ENCODE measurements at places on chromosomes 11 and 22.
A peak's percentile ranks its signal among the peaks of the same experiment; 100 is the strongest.

- peak; percentile 53 for DNase-seq
Observed at GRCh38 chr11:36540998-36541397, 26.8 kb upstream of the RAG1 start.

DNA sequence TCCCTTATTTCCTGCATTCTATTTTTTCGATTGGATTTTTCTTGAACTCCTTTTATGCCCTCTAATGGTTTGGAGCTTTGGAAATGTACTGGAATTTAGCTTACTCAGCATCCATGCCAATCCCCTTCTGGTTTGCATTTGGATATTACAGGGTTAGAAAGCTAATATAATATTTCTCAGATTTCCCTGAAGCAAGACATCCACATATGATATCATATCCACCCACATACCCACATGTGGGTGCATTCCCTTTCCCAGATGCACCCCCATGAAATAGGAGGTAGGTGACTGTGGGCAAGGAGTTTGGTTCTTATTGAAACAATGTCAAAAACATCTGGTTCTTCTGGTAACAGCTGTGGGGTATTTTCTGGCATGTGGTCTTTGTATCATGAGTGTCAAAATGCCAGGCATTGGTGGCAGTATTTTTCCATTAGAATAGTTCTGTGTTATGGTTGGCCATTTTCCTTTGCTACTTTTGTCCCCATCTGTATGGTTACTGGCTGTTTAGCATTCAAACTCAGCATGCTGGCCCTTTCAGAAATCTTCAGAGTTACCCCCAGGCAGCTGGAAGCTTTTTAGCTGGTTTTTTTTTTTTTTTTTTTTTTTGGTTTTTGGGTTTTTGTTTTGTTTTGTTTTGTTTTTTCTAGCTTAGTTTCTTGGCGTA, 32.7 kb upstream of the DDX10 start:
- no peak for DNase-seq

- DNase-seq, result no peak
Observed at GRCh38 chr22:45910928-45911467, 66.0 kb downstream of the WNT7B start.

- DNase-seq, result no peak
Observed at GRCh38 chr22:37275622-37276021, 6.7 kb upstream of the CYTH4 start.

GRCh38 chr11:75301131-75301530, 50.3 kb downstream of the ARRB1 start:
- DNase-seq, result no peak

DNA sequence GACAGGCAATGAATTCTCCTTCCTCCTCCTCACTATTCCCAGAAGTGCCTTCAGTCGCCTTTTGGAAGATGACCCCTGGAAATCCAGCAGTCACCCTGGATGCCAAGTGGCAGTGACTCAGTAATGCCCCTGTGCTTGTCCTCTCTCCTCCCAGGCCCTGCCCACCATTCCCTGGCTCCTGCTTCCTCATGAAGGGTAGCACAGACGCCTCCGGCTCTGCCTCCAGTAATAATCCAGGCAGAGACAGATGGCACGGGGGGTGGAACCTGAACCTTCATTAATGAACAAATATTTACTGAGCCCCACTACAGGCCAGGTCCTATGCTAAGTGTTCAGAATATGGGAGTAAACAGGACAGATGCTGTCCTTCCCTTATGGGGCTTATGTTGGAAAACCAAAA, 23.2 kb downstream of the SYT13 start:
- DNase-seq, result no peak

DNA sequence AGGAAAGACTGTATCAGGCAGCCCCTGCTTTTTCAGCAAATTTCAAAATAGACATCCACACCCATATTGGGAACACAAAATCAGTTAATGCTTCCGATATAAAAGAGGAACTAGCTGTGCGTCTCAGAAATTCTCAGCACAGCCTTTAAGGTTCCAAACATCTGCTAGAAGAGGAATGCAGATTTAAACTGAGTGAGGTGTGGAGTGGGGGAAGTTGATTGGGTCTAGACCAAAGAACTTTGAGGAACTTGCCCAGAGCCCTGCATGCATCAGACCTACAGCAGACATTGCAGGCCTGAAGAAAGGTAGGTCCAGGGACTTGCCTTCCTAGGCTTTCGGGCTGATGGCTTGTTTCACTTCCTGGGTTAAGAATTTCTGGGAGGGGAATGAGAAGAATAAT, at the start of gene MS4A4A:
MS4A4A (plus strand) TSS at position 255 of the 400 bp plus-strand sequence; CDS start at position 265, 10 bp downstream.
- DNase-seq, result no peak

DNA sequence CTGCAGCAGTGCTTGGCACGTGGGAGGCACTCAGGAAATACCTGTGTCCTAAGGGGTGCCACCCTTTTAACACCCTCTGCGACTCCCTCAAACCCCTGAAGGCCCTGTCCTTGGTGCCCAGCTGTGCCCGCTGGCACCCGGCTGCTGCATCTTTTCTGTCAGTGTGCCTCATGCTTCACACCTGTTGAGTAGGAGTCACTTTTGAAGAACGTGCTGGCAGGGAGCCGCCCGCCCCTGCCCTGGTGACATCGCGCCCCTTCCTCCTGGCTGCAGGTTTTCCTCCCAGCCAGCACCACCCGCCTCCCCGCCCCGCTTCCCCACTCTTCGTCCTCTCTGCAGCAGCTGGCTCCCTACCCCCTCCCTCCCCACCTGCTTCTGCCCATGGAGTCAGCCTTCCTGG, 17.8 kb downstream of the FRMD8 start:
- no peak for DNase-seq

DNA sequence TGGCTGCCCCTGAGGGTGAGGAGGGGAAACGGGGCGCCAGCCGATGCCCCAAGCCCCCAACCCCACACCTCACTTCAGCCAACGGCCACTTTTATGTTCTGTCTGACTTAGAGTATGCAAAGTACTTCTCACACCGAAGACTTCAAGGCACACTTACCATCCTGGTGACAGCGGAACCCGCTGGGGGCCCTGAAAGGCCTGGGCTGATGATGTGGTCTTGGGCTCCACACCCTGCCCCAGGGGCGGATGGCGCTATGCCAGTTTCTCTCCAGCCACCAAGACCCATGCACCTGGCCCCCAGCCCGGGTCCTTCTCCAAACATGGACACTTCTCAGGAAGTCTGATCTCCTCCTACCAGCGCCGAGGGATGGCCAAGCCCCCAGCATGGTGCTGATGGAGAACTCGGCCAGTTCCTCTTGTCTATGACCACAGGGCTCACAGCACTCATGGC, 175.4 kb downstream of the CTTN start:
- no peak for DNase-seq

DNA sequence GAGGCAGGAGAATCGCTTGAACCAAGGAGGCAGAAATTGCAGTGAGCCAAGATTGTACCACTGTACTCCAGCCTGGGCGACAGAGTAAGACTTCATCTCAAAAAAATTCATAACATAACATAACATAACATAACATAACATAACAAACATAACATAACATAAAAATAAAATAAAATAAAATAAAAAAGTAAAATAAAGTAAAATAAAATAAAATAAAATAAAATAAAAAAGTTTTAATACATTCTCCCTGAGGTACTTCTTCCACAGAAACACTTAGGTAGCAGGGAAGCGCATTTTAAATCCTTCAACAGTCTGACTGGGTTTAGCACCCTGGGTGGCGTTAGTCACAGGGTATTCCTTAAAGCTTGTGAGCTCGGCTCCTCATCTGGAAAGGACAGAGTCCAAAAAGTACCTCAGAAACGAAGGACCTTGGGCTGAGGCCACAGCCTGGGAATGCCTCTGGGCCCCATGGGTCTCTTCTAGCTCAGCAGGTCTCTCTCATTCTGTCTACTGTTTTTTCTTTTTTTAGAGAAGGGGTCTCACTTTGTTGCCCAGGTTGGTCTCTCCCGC, 41.7 kb downstream of the MICAL3 start:
- DNase-seq, result no peak

DNA sequence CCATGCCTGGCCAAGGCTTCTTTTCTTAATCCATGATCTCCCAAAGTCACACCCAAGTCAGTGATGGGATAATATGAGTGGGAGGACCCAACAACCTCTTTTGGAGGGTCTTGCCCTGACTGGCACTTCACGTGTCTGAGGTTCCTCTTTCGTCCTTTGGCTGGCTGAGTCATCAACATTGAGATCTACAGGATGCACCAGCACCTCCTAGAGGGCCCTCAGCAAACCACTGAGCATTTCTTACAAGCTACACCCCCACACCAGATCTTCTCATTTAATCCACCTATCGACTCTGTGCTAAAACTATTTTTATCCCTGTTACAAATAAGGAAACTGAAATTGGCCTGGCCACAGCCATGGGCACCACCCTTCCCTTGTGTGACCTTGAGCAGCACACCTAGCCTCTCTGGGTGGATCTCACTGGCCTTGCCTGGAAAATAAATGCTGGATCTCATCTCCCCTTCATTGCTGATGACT, 63.4 kb downstream of the FLI1 start:
- peak; percentile 70 for DNase-seq

GRCh38 chr11:122046846-122047245, 69.2 kb downstream of the BLID start:
- DNase-seq, result peak; percentile 85

- DNase-seq, result no peak
Observed at GRCh38 chr22:43478621-43479300, 66.9 kb downstream of the MPPED1 start.

DNA sequence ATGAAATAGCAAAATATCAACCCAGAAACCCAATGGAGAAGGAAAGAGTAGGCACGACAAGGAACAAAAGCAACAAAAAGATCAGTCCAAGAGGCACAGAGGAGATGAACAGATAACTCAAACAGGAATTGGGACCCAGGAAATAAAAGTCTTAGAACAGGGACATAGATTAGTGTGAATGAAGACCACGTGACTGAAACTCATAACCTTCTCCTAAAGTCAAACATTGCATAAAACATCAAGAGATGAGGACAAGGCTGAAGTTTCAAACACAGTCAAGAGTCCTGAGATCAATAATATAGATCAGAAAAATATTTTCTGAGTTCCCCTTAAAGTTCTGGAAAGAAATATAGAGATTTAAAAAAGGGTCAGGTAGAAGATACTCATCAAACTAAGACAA, 24.4 kb upstream of the OR56B4 start:
- DNase-seq, result no peak

DNA sequence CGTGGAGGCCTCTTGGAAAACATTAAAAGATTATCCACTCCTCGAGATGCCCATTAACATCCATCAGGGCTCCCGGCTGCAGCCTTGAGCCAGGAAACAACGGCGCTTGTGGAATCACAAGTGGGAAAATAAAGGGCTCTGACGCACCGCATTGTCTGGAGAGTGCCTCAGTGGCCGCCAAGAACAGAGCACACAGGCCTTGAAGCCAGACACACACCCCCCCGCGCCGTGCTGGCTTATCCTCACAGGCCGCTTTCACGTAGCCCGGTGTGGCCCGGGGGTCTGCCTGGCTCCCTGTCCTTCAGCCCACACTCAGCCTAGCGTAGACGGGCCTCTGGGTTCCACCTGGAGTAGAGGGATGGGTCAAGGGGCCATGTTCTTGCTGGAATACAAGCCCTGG, 1020.5 kb downstream of the BRD1 start:
- no peak for DNase-seq

GRCh38 chr11:9206496-9206895, 58.7 kb downstream of the DENND5A start:
- peak; percentile 90 for DNase-seq

- DNase-seq, result peak; percentile 72
Observed at GRCh38 chr22:45903355-45904135, 73.4 kb downstream of the WNT7B start.

GRCh38 chr11:111911563-111912401, at the start of gene CRYAB:
TSS of gene CRYAB (minus strand) at chr11:111911770. CDS start at chr11:111911724, 46 bp downstream.
- DNase-seq, result peak; percentile 70

DNA sequence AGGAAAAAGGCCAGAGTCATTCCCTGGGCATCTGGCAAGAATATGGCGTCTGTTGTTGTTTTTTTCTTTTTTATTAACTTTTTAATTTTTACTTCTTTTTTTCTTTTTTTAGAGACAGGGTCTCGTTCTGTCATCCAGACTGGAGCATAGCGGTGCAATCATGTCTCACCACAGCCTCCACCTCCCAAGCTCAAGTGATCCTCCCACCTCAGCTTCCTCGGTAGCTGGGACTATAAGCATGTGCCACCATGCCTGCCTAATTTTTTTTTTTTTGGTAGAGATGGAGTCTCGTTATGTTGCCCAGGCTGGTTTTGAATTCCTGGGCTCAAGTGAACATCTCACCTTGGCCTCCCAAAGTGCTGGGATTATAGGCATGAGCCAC, 54.0 kb upstream of the PRDM11 start:
- DNase-seq, result no peak

GRCh38 chr11:12245549-12246016, 131.8 kb upstream of the PARVA start:
- no peak for DNase-seq

GRCh38 chr11:9982796-9983579, 311.0 kb downstream of the SBF2 start:
- DNase-seq, result peak; percentile 78

GRCh38 chr22:44723801-44724200, 21.8 kb downstream of the PRR5 start:
- peak; percentile 57 for DNase-seq

- peak; percentile 25 for DNase-seq
Observed at GRCh38 chr22:36587289-36588154, 58.6 kb upstream of the EIF3D start.

DNA sequence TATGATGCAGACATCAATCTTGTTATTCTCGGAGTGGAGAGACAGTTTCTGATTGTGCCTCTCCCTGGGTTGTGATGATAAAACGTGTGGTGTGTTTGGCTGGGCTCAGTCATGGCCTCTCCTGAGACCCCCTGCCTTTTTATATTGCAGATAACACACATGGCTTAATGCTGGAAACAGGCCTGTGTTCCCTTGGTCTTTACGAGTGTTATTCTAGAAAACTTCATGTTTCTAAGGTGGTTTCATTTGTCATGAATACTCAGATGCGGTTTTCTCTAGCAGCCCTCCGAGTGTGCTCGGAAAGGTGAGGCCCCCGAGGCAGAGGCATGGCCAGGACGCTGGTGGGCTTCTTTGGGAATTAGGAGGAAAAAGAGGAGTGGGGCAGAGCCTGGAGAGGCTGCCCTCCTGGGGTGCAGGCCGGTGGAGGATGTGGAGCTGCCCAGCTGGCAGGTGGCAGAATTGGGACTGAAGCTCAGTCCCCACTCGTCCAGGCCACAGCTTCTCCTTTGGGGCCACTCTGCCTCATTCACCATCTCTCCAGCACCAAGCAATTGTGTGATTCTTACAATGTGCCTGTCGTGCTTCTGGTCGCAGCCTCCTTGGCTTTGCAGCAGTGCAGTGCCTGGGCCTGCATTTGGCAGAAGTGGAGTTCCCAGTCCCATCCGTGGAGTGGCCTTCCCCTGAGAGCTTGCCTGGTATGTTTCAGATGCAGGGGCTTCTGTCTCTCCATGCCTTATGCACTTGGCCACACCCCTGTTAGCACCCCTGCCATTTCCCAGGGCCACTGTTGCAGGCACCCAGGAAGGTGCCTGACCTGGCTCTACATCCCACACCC, 309.6 kb downstream of the TBC1D22A start:
- no peak for DNase-seq

All from amniotic epithelial cell (primary cell).